Inflammatory macrophage treated with lipopolysaccharide for 1 hour (primary cell): ENCODE measurements at places on chromosomes 1 and 21.

DNA sequence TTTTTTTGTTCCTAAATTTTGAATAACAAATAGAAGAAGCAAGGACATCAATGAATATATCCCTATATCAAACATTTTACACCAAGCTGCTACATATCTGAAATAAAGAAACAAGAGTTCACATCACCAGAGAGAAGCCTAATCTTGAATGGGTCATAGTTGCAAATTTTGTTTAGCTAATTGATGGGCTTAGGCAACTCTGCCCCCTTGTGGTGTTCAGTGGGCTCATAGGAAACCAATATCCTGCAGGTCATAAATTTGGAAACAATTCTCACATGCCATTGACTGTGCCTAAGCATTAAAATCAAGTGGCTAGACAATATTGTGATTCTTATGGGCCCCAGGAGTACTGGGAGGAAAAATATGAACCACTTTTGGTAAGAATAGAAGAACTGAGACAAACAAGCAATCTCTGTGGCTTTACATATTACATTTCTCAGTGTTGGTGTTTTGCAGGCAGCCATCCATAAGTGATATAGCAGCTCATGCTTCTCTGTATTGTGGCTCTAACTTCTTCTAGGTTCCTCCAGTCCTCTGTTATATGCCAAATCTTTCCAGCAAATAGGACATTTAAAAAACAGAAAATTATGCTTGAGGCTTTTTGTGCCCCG lies 1262.8 kb upstream of the PRMT6 start:
- peak; percentile 3 for DNase-seq

DNA sequence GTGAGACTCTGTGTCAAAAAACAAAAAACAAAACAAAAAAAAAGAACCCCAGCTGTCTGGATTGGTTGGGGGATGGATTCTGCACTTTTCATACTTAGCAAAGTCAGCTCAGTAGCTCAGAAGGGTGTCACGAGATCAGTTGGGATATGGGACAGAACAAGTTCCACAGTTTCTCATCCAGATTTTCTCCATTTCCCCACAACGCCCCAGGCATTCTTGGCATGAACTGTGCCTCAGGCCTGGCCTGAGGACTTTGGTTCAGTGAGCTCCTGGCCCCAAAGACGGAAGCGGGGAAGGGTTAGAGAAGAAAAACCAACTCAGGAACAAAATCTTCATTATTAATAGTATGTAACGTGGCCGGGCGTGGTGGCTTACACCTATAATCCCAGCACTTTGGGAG lies 1.9 kb downstream of the AKR7A2 start:
- no peak for DNase-seq

GRCh38 chr1:203691447-203691846 lies 64.8 kb downstream of the ATP2B4 start:
- DNase-seq = no peak

GRCh38 chr1:182119631-182120030 lies 58.1 kb upstream of the ZNF648 start:
- no peak for DNase-seq

- no peak for DNase-seq
Observed at GRCh38 chr1:5485968-5486696, 506.1 kb downstream of the NPHP4 start.

- DNase-seq = no peak
Observed at GRCh38 chr1:27010226-27010994, 2.2 kb downstream of the TENT5B start.

- DNase-seq = peak; percentile 83
Observed at GRCh38 chr1:192516776-192517297, 58.7 kb upstream of the RGS1 start.

GRCh38 chr1:8329439-8329838 lies 11.5 kb downstream of the SLC45A1 start:
- no peak for DNase-seq

DNA sequence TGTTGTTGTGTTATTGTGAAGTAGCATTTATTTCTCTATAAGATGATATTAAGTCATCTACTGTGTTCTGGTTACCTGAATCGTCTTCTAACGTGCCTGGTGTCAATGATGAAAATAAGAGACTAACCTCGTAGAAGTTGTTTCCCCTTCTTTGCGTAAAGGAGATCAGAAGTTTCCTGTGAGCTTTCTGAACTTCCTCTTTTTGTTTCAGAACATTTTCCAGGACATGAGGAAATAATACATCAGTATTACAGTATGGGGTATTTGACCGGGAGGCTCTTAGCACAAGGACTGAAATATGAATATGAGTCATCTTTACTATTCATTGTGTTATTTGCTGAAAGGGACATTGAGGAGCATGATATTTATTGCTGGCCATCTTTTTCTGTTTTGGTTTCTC lies 1.3 kb downstream of the ST6GALNAC3 start:
- DNase-seq = peak; percentile 87

DNA sequence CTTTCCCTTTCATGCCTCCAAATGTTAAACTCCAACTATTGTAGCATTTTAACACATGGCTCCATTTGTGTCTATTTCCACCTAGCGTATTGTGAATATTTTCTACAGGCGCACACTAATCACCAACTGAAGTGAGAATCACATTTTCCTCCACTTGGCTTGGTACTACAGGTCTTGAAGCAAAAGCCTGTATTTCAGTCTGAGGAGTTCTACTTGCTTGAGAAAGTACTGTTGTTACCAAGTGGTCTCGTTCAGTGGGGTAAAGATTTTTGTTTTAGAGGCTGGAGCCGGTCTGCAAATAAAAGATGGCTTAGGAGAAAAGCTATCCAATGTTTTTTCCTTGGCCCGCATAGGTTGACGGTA lies 550 bp upstream of the PTBP2 start:
- no peak for DNase-seq

GRCh38 chr1:61490924-61491323 lies 234.0 kb downstream of the TM2D1 start:
- no peak for DNase-seq

GRCh38 chr1:53048960-53049573 lies 12.9 kb upstream of the PODN start:
- no peak for DNase-seq

- DNase-seq = peak; percentile 80
Observed at GRCh38 chr21:36079010-36079649, 9.3 kb downstream of the CBR1 start.
